ENCODE measurements at places on chromosomes 5 and 9.

DNA sequence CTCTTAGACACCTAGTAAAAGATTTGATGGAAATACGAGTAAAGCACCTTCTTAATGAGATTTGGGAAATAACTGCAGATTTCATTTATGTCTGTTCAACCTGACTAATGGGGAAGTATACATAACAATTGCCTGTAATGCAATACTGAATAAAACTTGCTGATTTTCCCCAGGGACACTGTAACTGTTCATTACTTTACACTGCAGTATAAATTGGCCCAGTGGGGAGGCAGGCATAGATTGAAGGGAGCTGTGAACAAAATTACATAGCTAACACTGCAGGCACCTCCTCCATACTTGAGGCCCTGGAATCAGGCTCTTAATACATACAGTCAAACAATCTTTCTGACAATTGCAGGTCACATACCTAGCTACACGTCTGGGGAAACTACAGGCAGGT is 216.2 kb downstream of the PTPRD start:
- no peak for DNase-seq

- DNase-seq: no peak
Observed at GRCh38 chr9:91541734-91542133, 118.1 kb upstream of the NFIL3 start.

DNA sequence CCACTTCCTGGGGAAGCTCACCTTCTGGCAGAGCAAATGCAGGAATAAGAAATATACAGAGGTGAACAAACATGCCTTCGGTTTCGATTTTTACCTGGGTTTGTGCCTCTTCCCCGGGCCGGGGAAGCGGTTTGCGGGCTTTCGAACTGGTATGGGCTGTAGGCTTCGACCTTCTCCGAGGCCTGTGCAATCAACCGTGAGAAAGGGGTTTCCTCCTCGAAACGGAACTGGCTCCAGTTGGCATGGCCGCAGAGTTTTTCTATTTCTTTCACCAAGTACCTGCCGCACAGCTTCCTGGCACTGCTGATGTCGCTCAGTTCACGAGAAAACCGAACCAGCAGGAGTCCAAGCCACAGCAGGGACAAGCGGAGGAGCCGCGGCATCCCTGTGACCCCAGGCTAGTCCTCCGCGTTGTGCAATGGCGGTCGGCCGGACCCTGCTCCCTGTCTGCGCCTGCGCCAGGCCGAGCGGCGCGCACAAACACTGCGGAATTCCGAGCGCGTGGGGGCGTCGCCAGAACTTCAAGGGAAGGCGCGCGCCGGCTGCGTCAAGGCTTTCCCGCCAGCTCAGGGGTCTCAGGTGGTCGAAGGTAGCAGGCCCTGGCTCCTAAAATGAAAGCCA is at the start of gene INSL6:
Gene INSL6 (minus strand): TSS at position 420 of the 621 bp plus-strand sequence. CDS start 37 bp downstream, at position 383.
- no peak for DNase-seq

- no peak for DNase-seq
Observed at GRCh38 chr9:134681061-134681661, 39.6 kb downstream of the COL5A1 start.

All from NCI-H1092 treated with DMSO at 0.1 percent for 48 hours (cell line).